ENCODE measurements at places on chromosomes 12 and 14. TPM values are rescaled to one million over a fixed set of nuclear protein-coding genes. Genes with fewer than 3 reads are reported as not detected.
A peak's percentile ranks its signal among the peaks of the same experiment; 100 is the strongest.

- peak; percentile 54 for DNase-seq
Observed at GRCh38 chr12:76030341-76031080, 1.1 kb downstream of the PHLDA1 start.

DNA sequence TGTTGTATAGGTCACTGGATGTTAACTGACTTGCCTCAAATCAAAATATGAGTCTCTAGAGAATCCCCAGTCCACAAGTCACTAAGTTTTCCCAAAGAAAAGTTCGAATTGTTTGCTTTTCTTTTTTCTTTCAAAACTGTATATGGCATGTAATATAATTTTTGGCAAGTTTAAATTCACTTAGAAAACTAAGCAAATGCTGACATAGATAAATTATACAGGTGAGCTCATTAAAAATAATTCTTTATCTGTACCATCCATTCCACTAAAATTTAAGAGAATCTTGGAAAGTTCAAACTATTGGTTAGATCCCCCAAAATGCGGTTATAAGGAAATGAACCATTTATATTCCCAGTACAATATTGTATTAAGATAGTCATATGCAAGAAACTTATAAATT, 145.6 kb upstream of the AMIGO2 start:
- no peak for DNase-seq

KRT78 gene
- total RNA-seq, result not detected

ASCL1 gene
- not detected for total RNA-seq
